ENCODE measurements at places on chromosomes 1 and 21.

DNA sequence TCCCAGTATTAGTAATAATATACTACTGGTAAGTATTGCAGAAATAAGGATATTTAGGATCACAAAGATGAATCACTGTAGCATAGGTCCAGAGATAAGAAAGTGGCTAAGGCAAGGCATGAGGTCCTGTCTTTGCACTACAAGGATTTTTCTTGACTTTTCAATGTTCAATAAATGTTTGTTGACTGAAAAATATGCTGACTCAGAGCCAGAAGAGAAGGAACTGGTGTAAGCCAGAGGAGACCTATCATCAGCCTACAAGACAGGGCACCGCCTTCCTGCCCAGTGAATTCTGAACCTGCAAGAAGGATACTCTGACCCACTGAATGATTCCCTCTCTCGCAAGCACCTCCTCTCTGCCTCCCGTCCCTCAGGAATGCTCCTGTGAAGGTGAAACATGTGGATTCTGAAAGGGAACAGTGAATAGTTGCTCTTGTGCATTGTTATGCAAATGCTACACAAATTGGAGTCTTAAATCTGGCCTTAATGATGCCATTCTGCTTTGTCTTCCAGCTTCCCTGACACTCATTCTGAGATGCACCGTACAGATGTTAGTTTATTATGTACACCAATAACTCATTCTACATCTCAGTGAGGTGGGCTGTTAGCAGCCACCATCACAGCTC, 540.0 kb downstream of the OMA1 start:
- no peak for DNase-seq

DNA sequence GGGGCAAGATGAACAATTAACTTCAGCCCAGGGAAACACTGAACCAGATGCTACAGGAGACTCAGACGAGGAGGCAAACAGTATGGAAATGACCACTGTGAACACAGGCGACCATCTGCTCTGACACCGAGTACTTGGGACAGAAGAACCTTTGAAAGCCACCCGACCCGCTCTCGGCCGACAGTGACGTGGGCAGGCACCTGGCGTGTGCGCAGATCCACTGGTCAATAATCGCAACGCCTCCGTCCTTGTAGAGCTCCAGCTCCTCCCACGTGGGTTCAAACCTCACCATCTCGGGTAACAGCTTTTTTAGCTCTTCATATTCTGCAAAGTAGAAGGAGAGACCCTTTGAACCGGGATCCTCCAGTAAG, 20.3 kb downstream of the POFUT2 start:
- DNase-seq = peak; percentile 49

DNA sequence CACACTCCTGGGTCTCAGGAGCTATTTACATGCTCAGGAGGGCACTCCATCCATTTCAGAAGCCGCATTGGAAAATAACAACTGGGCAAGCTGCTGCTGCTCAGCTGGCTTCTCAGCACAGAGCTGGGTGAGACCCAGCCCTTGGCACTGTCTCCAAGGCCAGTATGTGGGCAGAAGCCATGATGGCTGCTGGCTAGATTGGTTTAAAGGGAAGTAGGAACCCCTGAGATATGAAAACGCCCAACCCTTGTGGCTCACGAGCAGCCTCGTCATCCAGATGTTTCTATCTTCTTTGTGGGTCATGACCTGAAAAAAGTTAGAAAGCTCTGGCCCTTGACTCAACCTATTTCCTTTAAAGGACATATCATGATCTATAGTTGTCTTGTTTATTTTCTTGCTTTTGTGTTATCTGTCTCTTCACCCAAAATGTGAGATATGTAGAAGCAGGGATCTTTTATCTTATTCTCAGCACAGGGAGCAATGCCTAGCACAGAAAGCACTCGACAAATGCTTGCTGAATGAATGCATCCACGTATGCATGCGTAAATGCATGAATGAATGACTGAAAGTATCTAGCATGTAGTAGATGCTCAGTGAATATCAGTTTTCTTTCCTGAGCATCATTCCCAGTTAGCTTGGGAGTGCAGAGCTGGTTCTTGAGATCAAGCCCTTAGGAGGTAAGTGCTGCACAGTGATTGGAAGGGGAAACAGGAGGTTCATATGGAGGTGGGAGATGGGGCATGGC, 11.6 kb downstream of the MYBPH start:
- no peak for DNase-seq

- DNase-seq = no peak
Measured at GRCh38 chr1:186091222-186091720, 283.8 kb downstream of the TPR start.

DNA sequence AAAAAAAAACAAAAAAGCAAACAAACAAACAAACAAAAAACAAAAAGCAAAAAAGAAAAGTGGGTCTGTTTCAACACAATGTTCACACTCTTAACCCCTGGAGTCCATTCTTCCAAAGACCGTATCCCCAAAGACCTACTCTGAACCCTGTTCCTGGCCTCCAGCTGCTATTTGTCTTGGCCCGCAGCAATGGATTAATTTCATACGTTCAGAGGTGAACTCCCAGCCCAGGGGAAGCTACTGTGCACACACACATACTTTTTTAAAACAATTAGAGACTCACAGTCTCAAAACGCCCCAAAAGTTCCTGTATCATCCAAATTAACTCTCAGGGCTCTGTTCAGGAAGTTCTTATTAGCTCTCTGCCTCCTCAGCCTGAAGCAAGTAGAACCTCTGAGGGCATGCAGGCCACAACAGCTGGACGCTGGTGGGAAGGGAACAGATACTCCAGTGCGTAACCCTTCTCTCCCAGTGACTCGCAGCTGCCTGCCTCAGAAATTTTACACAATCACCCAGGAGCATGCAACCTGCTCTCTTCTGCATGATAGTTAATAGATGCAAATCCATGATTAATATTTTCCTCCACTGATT, 395.4 kb downstream of the RRAGC start:
- no peak for DNase-seq

GRCh38 chr1:59013276-59013927, 229.6 kb upstream of the JUN start:
- no peak for DNase-seq
